HS-27A (cell line): ENCODE measurements at places on chromosomes 12 and 14.
A peak's percentile ranks its signal among the peaks of the same experiment; 100 is the strongest.

DNA sequence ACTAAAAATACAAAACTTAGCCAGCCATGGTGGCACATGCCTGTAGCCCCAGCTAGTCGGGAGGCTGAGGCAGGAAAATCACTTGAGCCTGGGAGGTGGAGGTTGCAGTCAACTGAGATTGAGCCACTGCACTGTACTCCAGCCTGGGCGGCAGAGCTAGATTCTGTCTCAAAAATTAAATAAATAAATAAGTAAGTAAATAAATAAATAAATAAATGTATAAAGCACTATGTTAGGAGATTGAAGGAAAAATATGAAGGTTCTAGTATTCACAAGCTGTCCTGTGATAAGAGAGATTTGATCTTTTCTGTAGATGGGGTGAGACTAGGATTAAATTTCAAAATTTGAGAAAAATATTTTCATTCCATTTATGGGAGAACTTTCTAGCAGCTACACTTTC, 5.7 kb downstream of the DNAJC22 start:
- DNase-seq = no peak

DNA sequence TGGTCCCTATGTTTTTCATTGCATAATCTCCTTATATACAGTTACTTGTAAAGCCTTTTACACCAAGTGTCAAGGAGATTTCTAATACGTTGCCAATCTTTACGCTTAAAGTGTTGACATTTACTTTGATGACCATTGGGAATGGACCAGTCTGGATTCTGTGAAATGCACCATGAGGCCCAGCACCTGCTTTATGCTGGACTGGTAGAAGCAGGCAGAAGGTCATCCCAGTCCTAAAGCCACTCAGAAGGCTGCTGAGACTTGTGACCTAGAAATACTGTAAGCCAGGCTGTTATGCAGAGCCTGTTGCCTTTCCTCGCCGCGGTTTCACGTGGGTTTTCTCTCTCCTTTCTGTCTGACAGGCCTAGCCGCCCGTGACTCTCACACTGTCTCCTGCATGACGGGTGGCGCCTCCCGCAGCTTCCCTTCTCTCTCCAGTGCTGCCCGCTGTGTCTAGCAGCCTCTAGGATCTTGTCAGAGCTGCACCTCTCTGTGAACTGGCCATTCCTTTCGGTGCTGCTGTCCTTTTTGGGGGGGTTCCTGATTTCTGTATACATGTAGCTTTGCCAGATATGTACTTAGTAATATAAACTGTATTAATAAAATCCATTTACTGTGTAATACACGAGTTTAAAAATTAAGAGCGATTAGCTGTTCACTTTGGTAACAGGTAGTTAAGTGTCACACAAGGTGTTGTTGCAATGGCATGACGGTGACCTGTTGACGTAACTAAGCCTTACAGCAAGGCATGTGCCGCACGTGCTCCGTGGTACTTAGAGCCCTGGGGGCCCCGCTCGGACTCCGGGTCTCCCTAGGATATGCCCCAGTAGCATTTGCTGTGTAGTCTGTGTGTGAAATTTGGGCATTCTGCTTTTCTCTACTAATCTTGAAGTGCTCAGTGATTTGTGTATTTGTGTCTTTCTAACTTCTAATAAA, 29.7 kb downstream of the XRCC3 start:
- no peak for DNase-seq

GRCh38 chr12:9033265-9033887, 44.0 kb downstream of the KLRG1 start:
- DNase-seq = no peak

DNA sequence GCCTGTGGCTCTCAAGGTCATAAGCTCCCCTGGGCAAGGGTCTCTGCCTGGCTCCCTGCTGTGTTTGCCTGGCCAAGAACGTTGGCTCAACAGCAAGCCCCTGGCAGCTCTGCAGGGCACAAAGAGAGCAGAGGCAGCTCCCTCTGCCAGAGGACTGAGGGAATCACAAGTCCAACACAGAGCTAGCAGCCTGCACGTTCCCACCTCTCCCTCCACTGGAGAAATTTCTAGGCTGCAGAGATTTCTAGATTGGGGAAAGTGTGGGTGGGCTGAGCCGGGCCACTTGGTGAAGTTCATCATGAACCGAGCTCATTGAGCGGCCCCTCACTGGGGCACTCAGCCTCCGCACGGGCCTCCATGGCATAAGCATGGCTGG, 19.8 kb downstream of the ZFYVE21 start:
- no peak for DNase-seq

DNA sequence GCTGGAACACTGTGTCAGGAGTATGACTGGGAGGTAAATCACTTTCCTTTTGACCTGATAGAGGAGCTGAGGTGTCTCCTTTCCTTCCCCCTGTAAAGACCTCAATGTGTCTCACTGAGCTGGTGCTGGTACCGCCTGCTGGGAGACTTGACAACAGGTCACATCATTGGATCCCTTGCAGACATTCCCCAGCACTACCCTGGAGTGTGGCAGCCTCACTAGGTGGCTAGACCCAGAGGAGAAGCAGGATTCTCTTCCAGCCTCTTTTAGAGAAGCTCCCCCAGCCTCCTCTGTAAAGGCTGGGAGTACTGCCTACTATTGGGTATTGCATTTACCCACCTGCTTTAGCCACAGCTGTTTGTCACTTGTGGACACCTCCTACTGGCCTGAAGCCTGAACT, 223.9 kb downstream of the ADGRD1 start:
- DNase-seq = no peak

GRCh38 chr14:36773136-36773540, 111.5 kb downstream of the PAX9 start:
- DNase-seq = peak; percentile 84

- DNase-seq = no peak
Observed at GRCh38 chr12:24975425-24975824, 26.5 kb upstream of the BCAT1 start.

GRCh38 chr14:64544607-64545312, 4.2 kb downstream of the HSPA2 start:
- DNase-seq = no peak

DNA sequence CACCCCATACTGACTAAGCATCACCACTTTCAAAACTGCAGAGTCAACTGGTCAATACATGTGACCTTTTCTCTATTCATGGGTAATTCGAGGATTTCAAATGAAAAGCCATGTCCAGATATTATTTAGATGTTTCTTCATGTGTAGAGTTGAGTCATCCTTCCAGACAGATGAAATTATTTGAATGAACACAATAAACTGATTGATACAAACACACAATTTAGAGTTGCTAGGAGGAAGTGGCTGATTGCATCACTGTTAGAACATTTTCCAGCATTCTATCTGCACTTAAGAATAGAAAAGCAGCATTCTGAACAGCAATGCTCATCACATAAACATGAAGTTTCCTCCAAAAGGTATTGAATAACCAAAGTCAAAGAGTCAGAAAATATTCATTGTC, 273.5 kb upstream of the SOX5 start:
- no peak for DNase-seq

- DNase-seq = no peak
Observed at GRCh38 chr14:79551523-79551922, 659.8 kb downstream of the DIO2 start.

DNA sequence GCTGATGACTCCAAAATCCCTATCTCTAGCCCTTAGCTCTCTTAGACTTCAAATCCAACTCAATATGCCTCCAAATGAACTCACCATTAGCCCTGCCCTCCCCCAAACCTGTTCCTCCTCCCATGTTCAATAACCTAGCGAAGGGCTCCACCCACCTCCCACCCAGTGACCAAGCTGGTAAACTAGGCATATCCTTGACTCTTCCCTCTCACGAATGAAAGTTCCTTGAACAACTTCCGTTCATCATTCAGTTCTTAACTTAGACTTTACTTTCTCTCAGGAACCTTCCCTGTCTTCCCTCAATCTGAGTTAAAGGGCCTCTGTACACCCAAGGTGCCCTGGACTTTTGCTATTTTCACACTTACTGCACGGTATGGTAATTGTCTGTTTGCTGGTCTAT, 1.9 kb upstream of the KLHDC1 start:
- no peak for DNase-seq

DNA sequence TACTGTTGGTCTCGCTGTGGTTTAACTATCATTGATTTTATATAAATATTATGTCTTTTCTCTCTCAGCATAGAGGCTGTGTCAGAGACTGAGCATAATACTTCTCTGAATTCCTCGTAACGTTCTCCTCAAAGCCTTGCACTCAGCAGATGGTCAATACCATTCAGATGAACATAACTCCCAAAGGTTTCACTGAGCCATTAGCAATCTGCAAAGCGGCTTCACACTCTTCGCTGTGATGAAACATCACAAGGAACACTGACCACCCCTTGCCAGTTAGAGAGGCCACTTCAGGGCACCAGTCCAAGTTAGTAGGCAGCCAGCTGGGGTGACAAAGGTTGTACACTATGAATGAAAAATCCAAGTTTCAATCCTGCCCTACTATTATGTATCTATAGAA, 30.1 kb upstream of the STON2 start:
- no peak for DNase-seq

DNA sequence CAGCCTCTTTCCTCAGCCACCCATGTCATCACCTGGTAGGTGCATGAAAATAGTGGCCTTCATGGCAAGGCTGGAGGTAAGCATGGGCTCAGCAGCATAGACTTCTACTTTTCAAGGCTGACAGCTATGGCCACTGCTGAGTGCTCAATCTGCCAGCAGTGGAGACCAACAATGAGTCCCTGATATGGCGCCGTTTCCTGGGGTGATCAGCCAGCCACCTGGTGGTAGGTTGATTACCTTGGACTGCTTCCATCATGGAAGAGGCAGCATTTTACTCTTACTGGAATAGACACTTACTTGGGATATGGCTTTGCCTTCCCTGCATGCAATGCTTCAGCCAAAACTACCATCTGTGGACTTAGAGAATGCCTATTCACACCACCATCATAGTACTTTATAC, 39.5 kb upstream of the USP44 start:
- no peak for DNase-seq

GRCh38 chr12:46386877-46387629, 14.5 kb upstream of the SLC38A2 start:
- DNase-seq = no peak

DNA sequence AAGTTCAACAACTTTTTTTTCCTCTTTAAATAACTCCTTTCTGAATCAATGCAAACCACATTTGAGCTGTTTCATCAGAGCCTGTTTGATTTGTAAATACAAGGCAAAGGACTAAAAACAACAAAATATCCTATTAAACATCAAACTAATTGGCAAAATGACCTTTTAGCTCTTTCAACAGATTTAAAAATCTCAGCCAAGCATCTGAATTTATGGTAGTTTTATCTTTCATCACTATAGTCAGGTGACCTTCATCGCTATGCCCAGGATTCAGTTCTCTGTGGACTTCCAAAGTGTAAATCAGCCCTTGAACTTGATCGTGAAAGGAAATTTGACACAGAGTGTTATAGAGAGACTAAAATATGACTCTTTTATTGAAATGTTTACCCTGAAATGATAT, 1554.5 kb upstream of the FLRT2 start:
- no peak for DNase-seq

GRCh38 chr12:30201301-30202160, 417.8 kb upstream of the TMTC1 start:
- no peak for DNase-seq

GRCh38 chr12:92543359-92543758, 159.4 kb upstream of the PLEKHG7 start:
- no peak for DNase-seq

GRCh38 chr12:31588976-31589375, 2.0 kb downstream of the DENND5B start:
- no peak for DNase-seq

- DNase-seq = no peak
Observed at GRCh38 chr12:53056296-53056695, 6.4 kb downstream of the TNS2 start.

- DNase-seq = no peak
Observed at GRCh38 chr12:42933461-42934081, 344.0 kb upstream of the PRICKLE1 start.

- no peak for DNase-seq
Observed at GRCh38 chr14:48973151-48973550, 613.0 kb downstream of the RPS29 start.

DNA sequence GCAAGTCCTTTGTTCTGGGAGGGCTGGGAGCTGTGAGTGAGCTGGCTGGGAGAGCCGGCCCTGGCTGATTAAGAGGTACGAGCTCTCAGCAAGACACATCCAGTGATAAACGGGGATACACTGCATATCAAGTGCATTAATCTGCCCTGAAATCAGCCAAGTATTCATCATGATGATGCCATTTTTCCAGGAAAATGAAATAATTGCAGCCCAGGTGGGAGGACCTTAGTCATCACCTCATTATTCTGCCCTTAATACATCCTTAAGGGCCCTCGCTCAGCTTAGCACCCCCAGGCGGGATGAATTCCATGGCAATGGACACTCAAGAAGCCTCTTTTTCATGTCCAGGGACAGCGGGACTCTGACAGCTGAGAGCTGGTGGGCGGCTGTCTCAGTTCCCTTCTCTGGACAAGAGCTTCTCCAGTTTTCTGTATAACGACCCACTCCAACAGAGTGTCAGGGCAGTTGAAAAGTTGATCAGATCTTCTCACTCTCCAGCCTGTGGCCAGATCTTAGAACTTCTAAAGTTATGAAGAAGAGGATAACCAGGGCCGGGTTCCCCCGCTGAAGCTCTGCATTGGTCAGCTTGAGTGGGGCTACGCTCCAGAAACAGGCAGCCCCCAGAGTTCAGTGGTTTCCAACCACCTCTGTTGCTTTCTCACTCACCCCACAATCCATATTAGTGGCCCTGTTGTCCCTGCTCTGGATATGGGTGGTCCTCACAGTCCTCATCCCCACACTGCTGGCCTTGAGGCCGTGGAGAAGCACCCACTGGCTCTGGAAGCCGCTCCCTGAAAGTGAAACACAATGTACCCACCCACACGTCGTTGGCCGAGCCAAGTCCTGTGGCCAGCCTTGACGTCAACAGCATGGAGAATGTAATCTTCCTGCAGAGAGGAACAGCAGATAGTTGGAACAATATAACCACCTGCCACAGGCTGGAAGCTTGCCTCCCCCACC, 306.2 kb upstream of the DIO3 start:
- no peak for DNase-seq

DNA sequence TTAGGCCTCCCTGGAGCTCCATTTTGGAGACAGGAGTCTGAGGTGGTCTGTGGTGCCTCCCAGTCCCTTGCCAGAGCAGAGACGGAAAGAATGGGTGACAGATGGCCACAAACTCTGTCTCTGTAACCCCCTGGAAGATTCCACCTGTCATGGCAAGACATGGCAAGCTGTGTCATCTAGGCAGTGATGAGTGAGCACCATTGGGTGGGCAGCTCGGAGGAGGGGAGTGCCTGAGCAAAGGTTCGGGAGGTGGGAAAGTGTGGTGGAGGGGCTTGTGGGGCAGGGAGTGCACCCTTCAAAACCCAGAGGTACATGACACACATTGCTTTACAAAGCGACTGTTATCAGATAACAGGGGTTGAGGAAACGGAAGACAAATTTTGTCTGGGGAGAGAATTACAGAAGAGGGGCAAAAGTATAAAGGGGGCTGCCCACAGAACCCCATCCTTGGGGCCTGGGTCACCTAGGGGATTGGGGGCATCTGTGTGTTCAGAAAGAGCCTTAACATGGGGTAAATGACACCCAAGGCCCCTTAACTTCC, 3.5 kb downstream of the RIN3 start:
- no peak for DNase-seq
